Stimulated activated CD8-positive, alpha-beta memory T cell treated with anti-CD3 and anti-CD28 coated beads, Interleukin-15, amount 100 ng/mL, for 24 hours (primary cell): ENCODE measurements at places on chromosomes 16 and 17.

- no peak for DNase-seq
Measured at GRCh38 chr16:57273359-57273758, 11.1 kb downstream of the PLLP start.

DNA sequence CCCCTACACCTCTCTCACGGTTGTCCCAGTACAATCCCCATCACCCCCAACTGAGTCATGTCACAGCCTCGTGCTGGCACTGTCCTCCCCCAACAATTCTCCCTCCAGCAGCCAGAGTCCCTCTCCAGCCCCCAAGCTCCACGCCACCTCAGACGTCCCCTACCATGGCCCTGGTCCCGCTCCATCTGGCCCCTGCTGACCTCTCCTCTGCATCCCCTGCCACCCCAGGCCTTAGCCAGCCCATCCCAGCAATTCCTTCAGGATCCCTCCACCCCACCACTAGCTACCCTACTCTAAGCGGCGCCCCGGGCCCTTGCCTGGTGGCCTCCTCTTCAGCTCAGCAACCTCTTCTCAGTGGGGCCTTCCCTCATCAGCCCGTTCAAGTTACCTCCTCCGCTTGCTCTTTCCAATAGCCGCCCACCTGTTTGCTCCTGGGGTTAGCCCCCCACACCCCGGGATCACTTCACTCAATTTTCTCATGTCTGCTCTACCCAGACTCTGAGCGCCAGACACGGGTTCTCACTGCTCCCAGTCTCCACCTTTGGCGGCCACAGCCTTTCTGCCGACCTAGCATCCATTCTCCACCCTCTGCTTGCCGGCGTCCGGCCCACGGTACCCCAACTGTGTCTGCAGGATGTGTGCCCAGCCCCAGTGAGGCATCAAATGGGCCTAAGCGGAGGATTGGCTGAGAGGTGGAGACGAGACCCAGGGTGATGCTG is 92.2 kb upstream of the DNAH17 start:
- DNase-seq, result no peak

DNA sequence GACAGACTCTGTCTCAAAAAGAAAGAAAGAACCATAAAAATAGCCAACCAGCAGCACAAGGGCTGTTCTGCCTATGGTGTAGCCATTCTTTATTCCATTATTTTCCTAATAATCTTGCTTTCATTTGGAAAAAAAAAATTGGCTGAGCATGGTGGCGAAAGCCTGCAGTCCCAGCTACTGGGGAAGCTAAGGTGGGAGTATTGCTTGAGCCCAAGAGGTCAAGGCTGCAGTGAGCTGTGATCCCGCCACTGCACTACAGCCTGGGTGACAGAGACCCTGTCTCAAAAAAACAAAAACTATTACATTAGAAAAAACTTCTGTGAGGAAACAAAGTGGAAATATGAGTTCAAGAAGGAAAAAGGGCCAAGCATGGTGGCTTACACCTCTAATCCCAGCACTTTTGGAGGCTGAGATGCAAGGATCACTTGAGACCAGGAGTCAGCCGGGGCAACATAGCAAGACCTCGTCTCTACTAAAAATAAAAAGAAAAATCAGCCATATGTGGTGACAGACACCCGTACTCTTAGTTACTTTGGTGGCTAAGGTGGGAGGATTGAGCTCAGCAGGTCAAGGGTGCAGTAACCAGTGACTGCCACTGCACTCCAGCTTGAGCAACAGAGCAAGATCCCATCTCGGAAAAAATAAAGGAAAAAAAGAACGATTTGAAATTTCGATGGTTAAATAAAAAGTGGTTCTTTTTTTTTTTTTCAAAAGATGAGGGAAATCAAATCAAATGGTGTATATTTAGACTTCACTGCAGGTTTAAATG is 2.5 kb downstream of the DCAKD start:
- DNase-seq, result no peak

DNA sequence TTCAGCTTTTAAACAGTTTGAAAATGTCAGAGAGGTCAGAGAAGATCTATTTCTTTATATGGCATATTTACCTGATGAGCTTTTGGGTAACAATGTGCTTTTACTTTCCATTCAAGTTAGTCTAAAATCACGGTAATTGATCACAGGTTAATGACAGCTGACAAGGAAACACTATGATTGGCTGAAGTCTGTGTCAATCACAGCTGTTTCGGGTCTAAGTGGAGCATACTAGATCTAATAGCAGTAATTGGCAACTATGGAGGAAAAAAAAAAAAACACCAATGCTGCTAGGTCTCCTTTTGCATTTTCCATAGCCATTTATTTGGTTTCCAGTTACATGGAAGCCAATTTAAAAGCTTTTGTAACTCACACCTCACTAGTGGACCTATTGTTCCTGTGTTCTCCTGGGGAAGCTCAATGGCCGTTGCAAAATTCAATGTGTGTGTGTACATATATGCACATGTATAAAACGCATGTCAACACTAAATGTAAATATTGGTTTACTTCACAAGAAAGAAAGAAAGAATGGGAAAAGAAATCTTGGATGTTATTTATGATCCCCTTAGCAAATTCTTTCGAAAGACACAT is 568.3 kb upstream of the ZFHX3 start:
- DNase-seq, result no peak

GRCh38 chr16:1317479-1318267 is 8.2 kb downstream of the UBE2I start:
- DNase-seq, result no peak

GRCh38 chr16:58478427-58478826 is 21.5 kb upstream of the NDRG4 start:
- DNase-seq, result no peak

- peak; percentile 33 for DNase-seq
Measured at GRCh38 chr17:41962768-41963434, 3.7 kb upstream of the CNP start.

- DNase-seq, result no peak
Measured at GRCh38 chr17:61260071-61260797, 139.4 kb upstream of the TBX2 start.

DNA sequence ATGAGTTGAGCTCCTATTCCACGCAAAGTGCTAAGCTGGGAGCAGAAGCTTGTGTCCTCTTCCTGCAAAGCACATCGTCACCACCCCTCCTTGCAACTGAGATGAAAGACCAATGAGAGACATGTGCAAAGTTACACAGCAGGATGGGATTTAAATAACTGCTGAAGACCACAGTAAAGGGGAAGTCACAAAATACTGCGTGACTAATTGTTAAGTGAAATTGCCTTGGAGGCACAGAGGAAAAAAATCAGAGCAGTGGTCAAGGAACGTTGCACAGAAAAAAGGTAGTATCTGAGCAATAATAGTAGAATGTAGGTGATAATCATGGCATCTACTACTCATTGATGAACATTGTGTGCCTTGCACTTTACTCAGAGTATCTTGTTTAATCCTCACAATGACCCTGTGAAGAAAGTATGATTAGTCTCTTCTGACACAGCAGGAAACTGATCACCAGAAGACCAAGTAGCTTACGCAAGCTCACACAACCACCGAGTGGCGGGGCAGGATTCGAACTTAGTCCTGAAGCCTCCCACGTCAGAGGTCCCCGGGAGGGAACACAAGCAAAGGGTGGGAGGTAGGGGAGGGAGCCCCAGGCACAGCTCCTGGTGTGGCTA is 15.4 kb upstream of the MYO18A start:
- DNase-seq, result no peak

DNA sequence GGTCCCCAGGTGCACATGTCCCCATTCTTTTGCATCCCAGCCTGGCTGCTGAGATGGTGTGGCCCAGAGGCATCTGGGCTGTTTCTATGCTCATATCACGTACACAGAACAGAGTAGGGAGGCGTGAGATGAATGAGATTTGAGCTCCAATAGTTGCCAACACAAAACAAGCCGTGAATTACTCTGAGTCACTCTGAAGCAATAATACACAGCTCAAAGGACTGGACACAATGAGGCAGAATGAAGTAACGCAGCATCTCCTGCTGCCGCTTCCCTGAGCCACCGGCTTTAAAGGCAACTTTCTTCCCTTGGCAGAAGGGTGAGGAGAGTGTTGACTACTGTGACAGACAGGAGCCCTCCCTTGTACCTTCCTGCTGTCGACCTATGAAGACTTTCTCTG is 33.9 kb upstream of the CLEC18B start:
- no peak for DNase-seq

DNA sequence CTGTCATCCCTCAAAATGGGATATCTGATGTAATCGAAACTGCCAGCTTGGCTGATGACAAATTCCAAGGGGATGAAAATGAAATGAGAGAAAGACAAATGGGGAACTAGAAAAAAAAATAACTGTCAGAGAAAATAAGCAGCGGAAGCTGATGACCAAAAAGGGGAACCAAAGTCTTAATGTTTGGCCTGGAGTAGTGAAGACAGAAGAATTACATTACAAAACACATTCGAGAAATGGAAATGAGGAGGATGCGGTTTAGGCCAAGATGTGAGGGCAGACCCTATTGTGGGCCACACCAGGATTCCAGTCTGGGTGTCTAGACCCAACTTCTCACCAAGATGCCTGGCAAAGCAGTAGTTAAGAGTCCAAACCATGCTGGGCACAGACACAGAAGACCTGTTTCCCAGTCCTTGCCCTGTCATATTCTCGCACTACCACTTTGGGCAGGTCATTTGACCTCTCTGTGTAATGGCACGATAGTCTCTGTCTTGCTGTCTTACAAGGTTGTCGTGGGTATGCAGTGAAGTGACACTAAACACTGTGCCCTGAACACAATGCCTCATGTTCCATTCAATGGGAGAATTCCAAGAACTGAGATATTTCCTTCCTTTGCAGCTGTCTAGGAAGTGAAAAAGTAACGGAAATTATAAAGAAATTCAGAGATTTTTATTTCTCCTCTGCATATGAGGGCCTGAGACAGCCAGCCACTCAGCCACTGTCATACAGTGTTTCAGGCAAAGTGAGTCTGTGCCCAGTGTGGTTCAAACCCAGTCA is 12.3 kb upstream of the CCL2 start:
- no peak for DNase-seq

DNA sequence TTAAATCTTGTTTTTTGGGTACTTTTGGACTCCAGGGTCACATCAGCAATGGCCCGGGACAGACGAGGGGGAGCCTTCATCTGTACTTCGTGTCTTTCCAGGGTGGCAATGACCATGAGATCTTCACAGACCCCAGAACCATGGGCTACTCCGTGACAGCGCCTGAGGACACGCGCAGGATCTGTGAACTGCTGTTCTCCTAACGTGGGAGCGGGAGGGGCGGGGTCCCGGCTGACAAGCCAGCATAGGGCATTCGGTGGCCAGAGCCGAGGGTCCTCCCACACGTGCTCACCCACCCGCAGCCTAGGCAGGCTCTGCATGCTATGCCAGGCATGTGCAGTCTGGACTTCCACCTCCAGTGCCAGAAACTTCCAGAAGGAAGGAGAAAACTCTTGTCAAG is 21.2 kb downstream of the CARHSP1 start:
- no peak for DNase-seq

DNA sequence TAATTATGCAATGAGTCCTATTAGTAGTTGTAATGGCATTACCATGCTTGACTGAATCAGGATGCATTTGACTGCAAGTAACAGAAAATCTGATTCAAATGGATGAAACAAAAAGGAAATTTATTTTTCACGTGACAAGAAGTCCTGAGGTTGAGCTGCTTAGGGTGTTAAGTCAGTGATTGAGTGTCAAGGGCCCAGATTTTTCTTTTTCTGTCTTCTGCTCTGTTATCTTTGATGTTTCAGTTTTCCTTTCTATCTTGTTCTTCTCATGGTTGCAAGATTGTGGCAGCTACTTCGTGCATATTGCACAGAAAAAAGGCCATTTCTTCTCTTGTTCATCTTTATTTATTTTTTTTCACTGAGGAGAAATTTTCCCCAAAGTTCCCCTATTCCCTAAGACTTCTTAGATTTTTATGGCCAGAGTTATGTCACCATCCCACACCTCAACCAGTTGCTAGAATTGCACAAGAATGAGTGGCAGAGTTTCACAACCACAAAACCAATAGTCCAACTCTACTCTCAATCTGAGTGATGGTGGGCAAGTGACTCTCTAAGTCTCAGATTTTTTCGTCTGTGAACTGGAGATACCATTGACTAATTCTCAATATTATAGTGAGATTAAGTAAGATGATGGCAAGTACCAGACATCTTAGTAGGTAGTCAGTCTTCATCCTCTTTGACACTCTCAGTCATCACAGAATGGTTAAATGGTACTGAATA is 15.7 kb upstream of the GPR139 start:
- DNase-seq, result no peak

DNA sequence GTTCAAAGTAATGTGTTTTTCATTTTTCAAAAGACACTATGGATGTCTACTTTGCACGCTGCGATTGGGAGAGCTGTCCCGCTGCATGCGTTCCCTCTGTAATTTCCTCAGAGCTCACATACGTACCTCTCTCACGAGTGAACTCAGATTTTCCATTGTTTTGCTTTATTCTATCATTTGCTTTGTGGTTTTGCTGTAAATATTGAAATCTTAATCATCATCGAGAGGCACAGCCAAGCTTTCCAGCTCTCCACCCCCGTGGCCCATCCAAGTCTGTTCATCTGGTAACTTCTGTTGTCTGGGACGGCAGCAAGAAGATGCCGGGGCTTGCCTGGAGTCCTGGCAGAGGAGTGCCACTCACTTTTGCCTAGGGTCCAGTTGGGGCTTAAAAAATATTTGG is 21.1 kb downstream of the TMC6 start:
- DNase-seq, result no peak

- no peak for DNase-seq
Measured at GRCh38 chr17:83149029-83149725, 69.8 kb downstream of the METRNL start.

- DNase-seq, result no peak
Measured at GRCh38 chr17:33460781-33461450, 167.8 kb upstream of the ASIC2 start.

DNA sequence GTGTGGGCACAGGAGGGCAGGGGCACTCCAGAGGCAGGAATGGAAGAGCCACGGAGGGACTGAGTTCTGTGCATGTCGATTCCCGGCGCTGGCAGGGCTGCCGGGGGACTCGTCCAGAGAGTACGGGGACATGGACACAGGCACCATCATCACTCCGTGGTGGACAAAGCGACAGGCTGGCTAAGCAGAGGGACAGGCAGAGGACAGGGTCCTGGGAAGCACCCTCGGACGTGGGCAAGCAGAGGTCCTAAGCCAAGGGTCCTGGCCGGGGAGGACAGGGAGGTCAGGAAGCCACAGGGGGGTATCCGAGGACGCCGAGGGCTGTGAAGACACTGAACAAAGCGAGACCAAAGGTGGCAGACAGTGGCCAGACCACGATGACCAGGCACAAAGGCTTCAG is 44.3 kb upstream of the ENPP7 start:
- no peak for DNase-seq

GRCh38 chr16:70711211-70712031 is 25.6 kb upstream of the MTSS2 start:
- DNase-seq, result no peak

DNA sequence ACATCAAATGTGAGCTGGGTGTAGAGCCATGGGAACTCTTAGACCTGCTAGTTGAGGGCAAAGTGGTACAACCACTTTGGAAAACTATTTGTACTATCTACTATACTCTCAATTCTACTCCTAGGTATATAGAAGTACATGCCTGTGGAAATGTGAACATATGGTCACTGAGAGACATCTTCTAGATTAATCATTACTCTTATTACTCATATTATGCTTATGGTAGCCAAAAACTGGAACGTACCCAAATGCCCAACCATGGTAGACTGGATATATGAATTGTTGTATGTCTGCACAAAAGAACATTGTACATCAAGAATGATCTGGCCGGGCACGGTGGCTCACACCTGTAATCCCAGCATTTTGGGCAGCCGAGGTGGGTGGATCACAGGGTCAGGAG is 2.7 kb downstream of the WDR45B start:
- no peak for DNase-seq
